Epithelial cell of proximal tubule (primary cell): ENCODE measurements at places on chromosomes 1 and 21. TPM values are rescaled to one million over a fixed set of nuclear protein-coding genes. Genes with fewer than 3 reads are reported as not detected.

- DNase-seq, result no peak
These were observed 174.7 kb upstream of the SGIP1 start for GRCh38 chr1:66359269-66359668.

GRCh38 chr1:245516284-245516759 lies 361.5 kb downstream of the KIF26B start:
- no peak for DNase-seq

Gene IRF6
- 12.9 and 43.8 TPM in 2 replicates for total RNA-seq

GRCh38 chr1:227395426-227396028 lies 77.2 kb upstream of the CDC42BPA start:
- no peak for DNase-seq

GRCh38 chr1:26697431-26697977 lies 1.7 kb downstream of the ARID1A start:
- no peak for DNase-seq

DNA sequence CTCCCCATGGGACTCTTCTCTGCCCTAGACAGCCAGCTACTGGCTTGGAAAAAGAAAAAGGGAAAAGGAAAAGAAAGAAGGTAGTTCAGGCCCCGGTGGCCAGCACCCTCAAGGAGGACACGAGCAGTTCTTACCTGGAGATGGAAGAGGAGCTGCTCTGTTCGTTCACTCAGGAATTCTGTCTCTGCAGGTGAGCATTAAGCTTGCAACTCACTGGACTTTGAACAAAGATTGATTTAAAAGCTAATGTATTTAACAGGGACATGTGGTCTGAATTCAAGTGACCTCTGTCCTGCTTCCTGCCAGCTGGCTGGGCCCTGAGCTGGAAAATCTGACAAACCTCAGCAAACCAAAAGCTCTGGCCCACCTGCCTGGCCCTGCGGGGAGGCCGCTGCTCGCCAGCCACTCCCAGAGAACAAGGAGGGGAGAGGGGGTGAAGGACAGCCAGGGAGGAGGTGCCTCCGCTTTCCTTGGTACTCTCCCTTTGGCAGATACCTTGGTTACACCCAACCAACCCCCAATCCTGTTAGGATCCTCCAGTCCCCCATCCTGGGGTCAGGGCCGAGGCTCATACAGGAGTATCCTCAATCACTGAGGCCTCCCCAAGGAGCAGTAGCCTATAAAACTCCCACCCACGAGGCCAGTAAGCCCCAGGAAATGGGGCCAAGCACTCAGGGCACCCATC lies at the start of gene PDZK1:
Gene PDZK1 (minus strand): TSS at position 186 of the 685 bp plus-strand sequence. CDS start 19,347 bp downstream, outside the sequence.
- DNase-seq, result no peak

Gene NCAM2
- 0.07 TPM in 1 of 2 replicates, not detected in the other for total RNA-seq

DNA sequence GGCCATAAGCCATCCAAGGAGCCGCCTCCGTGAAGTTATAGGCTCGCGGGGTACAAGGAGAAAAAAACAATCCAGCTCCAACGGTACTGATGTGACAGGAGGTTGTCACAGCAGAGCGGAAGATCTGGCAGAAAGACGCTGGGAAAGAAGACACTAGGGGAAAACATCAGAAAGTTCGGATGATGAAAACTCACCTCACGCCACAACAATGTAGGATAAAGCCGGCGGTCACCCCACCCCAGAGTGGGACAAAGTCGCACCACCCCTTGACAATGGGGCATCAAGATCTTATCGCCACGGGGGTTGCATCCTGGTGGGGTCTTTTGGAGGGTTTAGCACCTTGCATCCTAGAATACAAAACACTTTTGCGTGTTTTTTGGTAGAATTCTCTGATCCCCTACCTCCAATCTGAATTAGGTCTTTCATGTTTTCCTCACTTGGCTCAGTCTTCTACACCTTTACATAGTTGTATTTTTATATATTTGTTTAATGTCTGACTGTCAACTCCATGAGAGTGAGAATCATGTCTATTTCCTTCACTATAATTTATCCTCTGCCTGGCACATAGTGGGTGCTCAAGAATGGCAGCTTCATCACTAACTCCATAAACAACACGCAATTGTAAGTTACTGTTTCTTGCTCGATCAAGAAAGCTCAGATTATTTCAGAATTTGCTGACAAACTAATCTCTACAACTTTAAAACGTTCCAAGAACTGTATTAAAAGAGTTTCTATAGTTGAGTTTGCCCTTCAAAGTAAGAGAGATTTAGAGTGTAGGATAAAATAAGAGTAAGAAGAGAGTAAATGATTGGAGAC lies 611 bp upstream of the ZSWIM5 start:
- no peak for DNase-seq

GRCh38 chr1:33633019-33633801 lies 160.8 kb downstream of the ZSCAN20 start:
- DNase-seq, result peak; percentile 32

Gene CD247
- total RNA-seq, result not detected in 2 replicates

Gene CASZ1
- total RNA-seq, result 11.8 and 17.9 TPM in 2 replicates

DNA sequence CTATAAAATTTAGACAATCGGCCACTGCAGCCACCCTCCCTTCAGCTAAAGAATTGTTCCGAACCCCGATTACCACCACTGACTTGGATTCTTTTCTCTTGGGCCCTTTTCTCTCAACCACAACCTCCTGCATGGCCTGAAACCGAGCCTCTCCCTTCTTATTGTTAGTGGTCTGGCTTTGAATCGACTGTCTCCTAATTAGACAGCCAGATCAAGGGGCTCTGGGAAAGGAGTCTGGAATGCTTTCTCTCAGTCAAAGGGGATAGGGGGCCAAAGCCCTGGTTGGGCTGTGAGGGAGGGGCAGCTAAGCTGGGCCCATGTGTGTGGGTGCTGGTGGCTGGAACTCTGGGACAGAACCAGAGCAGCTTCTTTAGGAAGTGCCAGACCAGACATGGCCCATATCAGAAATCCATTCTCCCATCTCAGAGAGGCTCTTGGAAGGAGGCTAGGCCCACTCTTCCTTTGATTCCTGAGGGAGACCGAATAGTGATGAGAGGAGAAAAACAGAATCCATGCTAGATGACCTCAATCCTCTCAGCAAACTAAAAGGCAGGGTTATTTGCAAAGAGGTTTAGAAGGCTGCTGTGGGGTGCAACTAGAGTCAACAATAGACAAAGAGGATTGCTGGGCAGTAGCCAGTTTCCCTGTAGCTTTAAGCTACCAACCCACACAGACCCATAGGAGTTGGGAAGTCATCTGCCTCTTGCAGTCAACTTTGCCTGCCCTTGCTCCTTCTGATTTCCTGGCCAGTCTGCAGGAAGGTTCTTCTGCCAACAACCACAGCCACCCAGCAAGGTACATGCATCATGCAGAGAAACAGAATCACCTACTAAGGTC lies 117.6 kb downstream of the AK5 start:
- no peak for DNase-seq

Gene FMO4
- 0.52 and 0.58 TPM in 2 replicates for total RNA-seq

Gene CD34
- under 0.01 TPM in 1 of 2 replicates, not detected in the other for total RNA-seq

DNA sequence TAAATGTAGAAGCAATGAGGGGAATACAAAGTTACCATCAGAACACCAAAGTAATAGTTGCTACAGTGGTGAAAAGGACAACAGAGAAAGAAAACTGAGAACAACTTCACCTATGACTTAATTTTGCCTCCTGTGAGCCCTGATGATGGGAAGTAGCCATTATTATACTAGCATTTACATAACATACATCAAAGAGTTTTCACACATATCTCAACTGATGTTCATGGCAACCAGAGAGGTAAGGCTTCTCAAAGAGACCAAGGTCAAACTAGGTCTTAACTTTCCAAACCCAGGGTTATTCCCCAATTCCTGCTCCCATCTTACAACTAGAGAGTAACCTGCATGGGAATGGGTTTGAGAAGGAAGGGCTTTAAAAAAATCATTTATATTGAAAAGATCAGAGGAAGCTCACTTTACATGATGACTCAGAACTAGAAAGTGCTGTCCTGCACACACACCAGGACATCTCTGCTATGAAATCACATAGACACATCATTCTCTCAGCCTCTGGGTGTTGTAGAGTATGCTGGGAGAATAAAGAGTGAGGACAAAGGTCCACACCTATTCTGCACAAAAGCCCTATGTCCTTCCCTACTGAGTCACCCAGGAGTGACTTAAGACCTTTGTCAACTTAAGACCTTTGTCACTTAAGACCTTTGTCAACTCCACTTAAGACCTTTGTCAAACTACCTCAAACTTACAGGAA lies 179.7 kb downstream of the TNFSF18 start:
- no peak for DNase-seq

DNA sequence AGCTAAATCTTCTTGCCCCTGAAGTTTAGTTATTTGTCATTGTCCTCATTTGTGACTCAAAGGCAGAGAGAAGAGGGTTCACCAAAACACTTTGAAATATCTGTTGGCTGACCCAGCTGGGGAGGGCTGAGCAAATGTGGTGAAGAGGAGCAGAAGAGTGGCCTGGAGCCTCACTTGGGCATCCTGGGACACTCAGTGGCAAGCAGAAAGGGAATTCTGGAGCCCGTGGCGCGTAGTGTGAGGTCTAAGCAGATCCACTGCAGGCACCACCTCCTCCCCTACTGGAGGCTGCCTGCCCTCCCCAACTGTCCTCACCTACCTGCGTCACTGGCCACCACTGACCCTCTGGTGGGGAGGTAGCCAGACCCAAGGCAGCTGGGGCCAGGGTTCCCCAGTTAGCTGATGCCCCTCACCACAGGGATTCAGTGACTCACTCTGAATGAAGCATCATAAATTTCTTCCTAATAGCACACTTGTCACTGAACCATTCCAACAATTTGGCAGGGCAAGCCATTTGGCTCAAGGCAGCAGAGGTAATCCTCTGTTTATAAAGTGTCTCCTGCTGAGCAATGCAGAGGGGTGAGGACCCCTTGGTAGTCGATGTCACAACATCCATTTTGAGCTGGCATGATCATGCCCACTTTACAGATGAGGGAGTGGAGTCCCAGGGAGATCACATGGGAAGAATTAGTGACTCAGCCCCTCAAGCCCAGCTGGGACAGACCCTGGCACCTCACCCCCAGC lies 80.3 kb downstream of the NENF start:
- no peak for DNase-seq

GRCh38 chr1:41776891-41777441 lies 141.8 kb downstream of the HIVEP3 start:
- no peak for DNase-seq

DNA sequence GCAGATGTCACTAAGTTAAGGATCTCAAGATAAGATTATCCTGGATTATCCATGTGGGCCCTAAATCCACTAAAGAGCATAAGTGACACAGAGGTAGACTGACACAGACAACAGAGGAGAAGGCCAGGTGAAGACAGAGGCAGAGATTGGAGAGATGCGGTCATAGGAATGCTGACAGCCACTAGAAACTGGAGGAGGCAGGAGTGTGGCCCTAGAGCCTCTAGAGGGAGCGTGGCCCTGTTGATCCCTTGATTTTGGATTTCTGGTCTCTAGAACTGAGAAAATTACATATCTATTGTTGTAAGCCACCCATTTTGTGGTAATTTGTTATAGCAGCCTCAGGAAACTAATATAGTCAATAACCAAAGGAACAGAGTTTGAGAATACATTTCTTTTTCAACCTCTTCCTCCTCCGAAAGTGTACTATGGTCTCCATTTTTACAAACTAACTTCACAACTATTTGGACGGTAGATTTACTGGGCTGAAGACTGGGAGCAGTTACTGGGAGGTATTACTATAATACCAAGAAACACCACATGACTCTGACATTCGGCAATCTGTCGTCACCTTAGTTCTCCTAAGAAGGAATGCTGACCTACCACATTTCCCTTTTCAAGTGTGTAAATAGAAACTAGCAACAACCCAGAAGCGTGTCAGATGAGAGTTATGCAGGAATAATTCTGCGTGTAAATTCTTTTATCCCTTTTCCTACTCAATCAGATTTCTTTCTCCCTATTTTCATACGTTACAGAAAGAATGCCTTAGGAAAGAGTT lies 116.0 kb upstream of the ZNHIT6 start:
- DNase-seq, result no peak

Gene AIRE
- total RNA-seq, result not detected in 2 replicates

GRCh38 chr1:151713874-151714273 lies 2.7 kb downstream of the CELF3 start:
- no peak for DNase-seq

GRCh38 chr1:62103846-62104245 lies 90.8 kb upstream of the L1TD1 start:
- no peak for DNase-seq

GRCh38 chr1:200888349-200888838 lies 6.3 kb upstream of the INAVA start:
- no peak for DNase-seq

DNA sequence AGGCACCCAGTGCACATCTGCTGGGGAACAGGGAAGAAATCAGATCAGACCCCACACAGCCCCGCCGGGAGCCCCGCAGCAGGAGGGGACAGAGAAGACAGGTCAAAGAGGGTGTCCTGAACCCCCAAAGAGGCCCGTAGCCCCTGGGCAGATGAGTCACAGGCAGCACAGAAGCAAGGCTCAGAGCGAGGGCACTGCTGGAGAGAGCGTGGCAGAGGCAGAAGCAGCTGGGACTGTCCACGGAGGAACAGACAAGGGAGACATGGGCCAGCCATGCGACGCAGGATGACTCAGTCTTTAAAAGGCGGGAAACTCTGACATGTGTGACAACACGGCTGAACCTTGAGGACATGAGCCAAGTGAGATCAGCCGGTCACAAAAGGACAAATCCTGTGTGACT lies 14.5 kb upstream of the PRDM16 start:
- DNase-seq, result no peak
